Brain microvascular endothelial cell (primary cell): ENCODE measurements at places on chromosomes 16 and 17.

- DNase-seq, result peak; percentile 24
Observed at GRCh38 chr17:9240659-9241370, 219.5 kb downstream of the NTN1 start.

DNA sequence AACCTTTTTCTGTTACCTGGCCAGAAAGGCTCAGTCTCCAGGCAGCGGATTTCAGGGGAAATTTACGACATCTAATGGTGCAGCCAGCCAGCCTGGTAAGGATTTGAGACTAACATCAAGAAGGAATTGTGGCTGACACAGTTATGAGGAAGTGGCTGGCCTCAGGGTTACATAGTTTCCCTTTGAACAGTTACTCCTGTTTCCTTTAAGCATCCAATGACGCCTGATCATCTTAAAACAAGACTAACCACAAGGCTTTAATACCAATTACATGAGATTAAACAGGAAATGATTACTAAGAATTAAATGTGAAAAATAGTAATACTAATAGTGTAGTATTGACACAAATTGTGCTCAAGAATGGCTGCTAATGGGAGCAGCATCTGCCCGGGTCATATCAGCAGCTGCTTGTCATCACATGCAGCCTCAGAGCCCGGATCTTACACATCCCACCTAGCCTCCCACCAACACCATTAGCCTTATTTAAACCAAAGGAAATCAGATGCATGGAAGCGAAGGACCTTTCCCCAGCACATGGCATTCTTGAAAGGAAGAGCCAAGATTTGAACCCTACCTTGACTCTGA, 431.8 kb downstream of the PMP22 start:
- peak; percentile 69 for DNase-seq

GRCh38 chr17:42270596-42270995, 5.6 kb downstream of the STAT5B start:
- DNase-seq, result no peak

- no peak for DNase-seq
Observed at GRCh38 chr17:37772982-37773381, 28.1 kb upstream of the HNF1B start.

DNA sequence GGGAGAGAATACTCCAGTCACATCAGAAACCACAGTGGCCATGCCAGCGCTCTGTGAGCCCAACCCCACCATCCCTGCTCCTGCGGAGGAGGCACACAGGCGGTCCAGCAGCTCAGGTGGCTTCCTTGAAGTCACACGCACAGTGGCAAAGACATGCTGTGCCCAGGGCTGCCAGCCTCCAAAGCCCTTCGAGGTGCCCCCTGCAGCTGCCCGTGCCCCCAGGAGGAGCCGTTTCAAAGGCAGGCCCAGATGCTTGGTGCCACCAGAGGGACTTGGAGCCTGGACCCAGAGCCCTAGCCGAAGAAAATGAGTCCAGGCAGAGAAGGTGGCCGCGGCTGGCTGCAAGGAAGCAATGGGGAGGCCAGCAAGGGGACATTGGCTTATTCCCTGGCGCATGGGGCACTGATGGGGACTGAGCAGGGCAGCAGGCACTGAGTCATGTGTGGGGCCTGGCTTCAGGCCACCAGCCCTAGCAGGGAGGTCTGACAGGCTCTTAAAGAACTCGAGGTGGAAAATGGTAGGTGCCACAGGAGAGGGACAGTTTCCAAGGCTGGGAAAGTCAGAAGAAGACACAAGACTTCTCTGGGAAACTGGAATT, 17.2 kb upstream of the CACNG1 start:
- no peak for DNase-seq

DNA sequence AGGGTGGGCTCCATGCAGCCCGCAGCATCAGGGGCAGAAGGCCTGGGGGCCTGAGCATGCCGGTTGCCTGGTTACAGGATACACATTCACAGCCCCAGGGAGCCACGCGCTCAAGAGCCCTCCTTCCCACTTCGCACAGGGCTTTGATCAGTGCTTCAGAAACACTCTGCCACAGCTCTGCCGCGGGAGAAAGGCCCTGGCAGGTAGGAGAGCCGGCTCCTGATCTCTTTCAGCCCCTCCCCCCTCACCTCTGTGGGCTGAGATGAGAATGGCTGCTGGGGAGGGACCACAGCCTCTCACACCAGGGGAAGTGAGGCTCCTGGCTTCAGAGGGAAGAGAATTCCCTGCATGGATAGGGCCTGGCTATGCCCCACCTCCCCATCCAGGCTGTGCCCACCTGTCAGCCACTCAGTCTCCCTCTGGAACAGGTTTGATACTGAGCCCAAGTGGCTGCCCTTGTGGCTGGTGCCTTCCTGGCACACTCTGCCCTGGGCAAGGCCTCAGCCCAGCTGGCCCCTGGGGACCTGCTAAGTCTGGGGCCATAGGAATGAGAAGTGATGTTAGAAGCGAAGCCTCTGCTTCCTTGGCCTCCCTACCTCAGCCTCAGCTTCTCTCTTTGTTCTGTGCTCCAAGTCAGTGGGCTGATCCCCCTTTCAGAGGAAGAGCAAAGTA, 8.6 kb downstream of the DOK4 start:
- DNase-seq, result no peak

DNA sequence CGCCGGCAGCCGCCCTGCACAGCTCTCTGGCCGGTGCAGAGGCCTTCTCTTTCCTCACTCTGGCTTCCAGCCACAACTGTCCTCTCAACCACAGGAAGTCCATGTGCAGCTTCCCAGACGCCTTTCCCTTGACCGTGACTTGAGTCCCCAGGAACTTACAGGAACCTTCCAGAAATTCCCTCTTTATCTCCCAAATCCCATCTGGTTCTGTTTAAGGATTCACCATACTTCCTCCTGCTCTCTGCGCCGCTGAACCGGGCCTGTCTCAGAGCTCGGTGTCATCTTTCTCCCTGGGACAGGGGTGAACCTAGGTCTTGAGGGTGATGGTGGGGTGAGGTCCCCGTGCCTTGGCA, 65.2 kb upstream of the ZNF469 start:
- DNase-seq, result no peak

DNA sequence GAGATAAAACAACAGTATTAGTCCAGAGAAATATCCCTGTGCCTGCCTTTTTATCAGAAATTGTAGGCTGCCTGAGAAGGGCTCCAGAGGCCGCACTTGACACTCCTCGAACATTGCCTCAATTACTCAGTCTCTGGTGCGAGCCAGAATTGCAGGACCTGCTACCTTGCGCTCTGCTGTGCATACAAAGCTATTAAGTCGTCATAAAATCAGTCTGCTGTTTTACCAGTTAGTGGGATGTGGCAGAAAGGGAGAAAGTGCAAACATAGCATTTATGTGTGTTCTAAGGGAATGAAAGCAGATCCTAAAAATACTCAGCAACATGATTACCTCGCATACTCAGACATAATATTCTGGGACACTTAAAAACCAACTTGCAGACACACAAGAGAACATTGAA, 70.6 kb downstream of the TMC6 start:
- DNase-seq, result no peak

GRCh38 chr16:75364286-75364791, 69.0 kb downstream of the CFDP1 start:
- no peak for DNase-seq

DNA sequence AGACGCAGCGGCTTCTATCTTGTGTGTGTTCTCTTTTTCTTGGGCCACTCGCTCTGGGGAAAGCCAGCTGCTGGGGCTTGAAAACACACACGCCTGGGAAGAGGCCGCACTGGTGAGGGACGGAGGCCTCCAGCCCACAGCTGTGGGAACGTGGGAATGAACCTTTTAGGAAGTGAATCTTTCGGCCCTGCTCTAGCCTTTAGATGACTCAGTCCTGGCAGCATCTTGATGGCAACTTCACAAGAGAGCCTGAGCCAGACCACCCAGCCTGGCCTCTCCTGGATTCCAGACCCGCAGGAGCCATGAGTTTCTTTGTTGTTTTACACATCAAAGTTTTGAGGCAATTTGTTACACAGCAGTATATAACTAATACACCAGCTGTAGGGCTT, 2.2 kb upstream of the PDPK1 start:
- peak; percentile 65 for DNase-seq

- DNase-seq, result no peak
Observed at GRCh38 chr17:44384823-44385286, 4.6 kb downstream of the ITGA2B start.

GRCh38 chr16:47139561-47140185, 4.1 kb downstream of the NETO2 start:
- DNase-seq, result no peak

- DNase-seq, result no peak
Observed at GRCh38 chr16:88374736-88375135, 8.0 kb upstream of the ZNF469 start.

- no peak for DNase-seq
Observed at GRCh38 chr16:13552062-13552959, 367.6 kb upstream of the ERCC4 start.

DNA sequence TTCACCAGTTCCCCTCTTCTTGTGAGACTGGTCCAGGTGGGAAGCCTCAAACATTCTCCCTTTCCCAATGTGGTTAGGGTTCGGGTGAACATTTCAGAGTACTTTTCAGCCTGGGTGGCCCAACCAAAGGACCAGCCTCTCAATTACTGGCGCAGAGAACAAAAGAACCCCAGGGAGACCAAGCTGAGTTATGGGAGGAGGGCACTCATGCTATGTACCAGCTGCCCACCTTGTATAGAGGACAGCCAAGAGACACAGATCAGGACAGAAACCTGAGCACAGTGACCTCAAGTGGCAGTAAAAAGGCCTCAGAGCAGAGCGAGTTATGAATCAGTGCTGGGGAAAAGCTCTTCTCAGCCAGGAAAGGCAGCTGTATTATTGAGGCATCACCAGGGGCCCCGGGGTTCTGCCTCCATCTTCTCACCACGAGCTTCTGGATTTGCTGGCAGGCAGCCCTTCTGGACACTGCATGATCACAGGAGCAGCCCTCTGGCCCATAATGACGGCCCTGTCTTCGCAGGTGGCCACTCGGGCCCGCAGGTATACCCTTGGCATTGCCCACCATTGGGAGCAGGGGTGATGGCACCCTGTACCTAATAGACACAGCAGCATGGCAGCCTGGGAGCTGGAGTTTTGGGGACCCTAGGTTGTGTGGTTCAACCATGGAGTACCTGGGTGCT, 3.8 kb downstream of the G6PC3 start:
- no peak for DNase-seq

DNA sequence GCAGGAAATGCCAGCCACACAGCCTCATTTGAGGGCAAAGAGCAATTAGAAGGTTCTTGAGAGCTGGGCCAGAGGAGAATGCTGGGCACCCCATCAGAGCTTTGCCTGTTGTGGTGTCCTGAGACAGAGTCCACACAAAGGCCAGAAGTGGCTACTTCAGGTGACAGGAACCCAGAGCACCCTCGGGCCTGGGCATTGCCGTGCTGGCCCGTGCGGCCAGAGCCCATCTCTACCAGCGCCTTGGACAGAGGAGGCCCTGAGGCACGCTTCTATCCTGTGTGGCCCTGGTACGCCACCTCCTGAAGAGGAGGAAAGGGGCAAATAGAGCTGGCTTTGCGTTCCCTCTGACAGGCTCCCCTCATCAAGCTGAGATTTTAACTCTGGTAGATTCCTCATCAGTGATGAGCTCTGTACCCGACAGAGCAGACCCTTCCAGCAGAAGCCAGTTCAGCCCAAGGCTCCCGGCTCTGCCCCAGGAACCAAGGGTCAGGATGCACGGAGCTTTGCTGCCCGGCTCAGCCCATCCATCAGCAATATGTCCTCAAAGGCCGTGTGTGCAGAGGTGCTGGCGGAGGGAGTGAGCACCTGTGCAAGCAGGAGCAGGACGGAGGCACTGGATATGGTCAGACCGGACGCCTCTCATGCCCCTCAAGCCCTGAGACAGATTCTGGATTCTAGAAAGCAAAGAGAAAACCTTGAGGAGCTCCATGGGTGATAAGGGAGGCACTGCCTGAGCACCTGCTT, 3.4 kb upstream of the RASD1 start:
- no peak for DNase-seq

DNA sequence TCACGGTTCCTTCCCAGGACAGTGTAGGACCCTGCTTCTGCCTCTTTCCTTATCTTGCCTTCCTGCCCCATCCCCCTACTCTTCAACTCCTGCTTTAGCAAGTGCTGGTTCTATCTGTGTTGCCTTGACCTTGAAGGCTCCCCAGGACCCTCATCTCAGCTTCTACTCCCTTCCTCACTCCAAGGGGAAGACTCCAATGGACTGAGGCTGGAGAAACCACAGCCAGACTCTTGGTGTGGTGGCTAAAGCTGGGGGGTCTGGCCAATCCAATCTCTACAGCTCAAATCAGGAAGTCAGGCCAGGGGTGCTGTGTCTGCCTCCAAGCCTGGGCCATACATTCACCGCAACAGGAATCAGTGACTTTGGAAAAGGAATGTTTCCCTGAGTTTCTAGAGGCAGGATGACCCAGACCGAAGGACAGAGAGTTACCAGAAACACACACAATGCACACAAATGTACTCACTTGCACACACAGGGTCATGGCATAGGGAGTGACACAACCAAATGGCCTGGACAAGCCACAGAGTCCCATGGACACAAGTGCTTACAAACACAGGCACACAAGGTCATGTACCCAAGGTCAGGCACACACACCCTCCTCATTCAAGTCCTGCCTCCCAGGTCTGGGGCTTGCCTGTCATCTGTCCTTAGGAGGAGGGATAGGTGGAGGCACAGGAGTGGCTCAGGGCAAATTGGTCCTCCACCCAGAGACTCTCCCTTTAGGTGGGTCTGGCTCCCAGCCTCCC, 1.7 kb upstream of the HSD11B2 start:
- DNase-seq, result no peak

DNA sequence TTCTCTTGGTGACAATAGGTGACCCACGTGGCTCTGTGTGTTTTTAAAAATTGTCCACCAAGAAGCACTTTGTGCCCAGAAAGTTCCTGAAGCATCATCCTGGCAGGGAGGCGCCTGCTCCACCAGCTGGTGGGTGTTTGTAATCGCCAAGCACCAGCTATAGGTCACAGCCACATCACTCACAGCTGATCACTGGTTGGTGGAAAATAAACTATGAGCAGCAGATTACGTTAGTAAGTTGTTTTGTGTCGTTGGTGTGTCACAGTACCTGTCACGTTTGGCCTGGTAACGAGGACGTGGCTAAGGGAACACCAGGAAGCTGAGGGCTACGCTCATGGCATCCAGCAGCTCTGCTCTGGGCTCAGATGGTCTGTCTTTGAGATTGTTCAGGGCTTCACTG, 10.1 kb downstream of the MRM3 start:
- no peak for DNase-seq

GRCh38 chr17:78219396-78220150, 5.5 kb downstream of the BIRC5 start:
- DNase-seq, result no peak

DNA sequence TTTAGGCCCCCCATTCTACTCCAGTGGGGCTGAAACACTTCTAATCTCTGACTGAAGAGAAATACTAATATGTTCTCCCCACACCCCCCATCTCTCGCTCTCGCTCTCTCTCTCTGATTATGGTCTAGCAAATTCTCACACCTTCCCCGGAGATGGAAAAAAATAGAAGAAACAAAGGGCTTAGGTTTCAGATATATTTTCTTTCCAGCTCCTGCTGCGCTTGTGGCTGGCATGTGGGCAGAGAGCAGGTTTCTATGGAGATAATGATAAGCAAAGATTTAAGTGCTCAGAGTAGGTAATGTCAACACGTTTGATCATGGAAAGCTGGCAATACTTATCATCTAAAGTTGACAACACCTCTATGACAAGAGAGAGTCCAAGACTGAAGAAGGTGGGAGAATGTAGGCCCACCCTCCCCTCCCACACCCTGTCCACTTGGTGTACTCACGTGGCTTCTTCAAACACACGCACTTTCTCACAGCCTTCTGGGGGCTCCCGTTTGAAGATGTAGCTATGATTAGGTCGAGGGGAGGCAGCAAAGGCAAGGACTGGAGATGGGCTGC, 8.0 kb upstream of the SLC35B1 start:
- DNase-seq, result no peak
